GM13976 (cell line): ENCODE measurements at places on chromosomes 1 and 21.

- no peak for DNase-seq
Observed at GRCh38 chr1:96409087-96409486, 312.5 kb upstream of the PTBP2 start.

- DNase-seq, result no peak
Observed at GRCh38 chr1:197200272-197200899, 53.9 kb upstream of the ASPM start.

DNA sequence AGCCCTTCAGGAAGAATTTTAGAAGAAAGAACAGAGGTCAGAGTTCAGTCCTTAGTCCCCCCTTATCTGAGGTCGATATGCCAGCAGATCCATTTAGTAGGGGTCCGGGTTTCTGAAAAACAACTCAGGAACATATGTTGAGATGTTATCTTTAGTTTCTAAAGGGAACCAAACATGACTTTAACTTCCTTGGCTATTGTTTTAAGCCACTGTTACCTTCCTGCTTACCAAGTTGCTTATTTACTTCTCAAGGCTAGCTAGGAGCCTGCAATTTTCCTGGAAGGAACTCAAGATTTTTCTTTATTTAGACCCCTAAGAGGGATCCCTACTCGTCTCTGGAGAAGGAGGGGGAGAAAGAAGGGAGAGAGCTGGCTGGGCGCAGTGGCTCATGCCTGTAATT lies 54.3 kb downstream of the KCNC4 start:
- DNase-seq, result no peak

GRCh38 chr1:106278716-106279115 lies 777.8 kb upstream of the PRMT6 start:
- DNase-seq, result no peak

DNA sequence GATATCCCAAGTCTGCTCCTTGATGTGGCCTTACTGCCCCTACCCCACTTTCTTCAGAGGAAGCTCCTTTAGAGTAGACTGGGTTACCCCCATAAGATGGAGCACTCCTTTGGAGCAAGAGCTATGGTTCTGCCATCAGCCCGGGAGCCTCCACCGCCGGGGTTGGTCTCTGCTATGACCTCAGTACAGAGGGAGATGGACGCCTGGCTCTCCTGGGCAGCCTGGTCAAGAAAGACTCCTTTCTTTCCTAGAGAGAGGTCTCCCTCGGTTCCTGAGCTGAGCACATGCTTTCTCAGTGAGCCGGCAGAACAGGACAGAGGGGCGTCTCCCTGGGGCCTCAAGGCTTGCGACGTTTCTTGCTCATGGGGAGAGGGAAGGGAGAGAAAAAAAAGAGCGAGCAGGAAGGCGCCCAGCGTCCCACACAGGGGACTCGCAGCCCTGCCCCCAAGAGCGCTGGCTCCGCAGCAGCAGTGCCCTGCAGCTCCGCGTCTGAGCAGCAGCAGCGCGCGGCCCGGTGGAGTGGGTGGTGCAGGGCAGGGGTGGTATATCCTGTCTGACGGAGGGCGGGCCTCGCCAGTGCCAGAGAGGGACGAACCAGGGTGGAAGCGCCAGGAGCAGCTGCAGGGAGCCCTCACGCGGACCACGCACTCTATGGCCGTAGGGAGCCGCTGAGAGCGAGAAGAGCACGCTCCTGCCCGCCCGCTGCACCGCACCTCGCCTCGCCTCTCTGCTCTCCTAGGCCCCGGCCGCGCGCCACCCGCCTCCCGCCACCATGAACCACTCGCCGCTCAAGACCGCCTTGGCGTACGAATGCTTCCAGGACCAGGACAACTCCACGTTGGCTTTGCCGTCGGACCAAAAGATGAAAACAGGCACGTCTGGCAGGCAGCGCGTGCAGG lies at the start of gene PKP1:
PKP1 (plus strand) TSS at position 576 of the 899 bp plus-strand sequence; CDS start at position 773, 197 bp downstream.
- no peak for DNase-seq

DNA sequence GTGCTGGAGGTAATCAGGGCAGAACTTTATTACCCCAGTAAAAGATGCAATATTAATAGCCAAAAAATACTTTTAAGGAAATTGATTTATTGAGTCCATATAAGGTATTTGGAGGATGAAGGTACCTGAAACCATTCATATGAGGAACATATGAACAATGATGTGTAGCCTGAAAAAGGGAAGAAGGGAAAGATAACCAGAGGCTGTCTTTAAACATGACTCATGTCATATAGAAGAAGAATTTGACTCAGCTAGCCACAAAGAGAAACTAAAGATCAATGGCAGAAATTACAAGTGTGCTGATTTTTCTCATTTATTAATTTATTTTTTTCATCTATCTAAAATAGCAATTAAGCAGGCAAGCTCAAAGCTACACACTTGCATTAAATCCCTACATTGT lies 136.2 kb upstream of the DUSP10 start:
- DNase-seq, result peak; percentile 37

DNA sequence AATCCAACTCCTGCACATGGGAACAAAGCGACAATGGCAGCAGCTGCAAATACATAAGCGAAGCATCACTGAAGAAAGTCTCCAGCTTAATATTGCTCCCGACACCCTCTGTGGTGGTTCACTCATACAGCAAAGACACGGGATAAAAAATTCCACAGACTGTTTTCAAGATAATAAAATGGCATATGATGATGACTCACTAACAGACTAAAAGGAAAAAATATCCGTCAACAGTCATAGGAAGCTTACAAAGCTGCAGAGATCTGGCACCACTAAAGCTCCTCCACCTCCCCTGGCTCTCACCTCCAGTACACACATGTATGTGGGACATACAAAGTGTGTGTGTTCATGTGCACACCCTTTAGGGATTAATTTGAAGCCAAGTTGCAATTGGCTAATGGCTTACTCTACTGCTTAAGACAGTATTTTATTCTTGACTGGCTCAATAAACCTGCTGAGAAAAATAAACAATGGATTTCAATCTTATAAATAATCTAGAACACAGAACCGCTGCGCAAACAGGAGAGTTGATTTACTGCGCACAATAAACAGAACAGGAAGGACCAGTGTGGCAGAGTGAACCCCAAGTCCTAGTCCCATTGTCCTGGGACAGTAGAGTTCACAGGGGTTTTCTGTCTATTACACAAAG lies 94.4 kb downstream of the SLC45A1 start:
- DNase-seq, result no peak

- DNase-seq, result no peak
Observed at GRCh38 chr1:154329152-154329521, 3.8 kb downstream of the ATP8B2 start.

DNA sequence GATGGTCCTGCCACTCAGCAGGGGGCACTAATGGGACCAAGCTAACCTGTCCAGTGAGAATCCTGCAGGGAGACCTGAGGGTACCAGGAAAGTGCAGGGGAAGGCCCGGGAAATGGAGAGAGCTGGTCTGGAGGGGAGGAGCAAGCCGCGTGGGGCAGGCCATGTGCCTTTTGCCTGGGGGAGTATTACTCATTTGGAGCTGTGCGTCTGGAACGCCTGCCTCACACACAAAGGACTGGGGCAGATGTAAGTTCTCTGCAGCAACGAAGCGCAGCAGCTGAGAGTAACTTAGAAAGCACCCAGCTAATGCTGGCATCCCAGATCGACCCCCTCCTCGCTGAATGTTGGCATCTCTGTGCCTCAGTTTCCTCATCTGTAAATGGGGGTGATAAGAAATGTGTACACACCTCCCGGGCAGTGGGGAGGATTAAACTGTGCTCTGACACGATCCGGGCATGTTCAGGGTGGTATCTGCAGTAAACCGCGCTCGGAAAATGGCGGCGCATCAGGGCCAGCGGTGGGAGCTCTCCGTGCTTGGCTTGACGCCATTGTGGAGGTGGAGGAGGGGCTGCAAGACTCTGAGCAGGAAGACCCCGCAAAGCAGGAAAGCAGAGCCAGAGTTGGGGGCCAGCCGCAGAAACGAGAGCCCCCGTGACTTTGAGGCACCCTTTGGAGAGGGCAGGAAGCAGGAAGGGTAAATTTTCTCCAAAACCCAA lies 212.5 kb downstream of the NPHP4 start:
- no peak for DNase-seq

GRCh38 chr1:27690183-27690582 lies 18.2 kb upstream of the IFI6 start:
- no peak for DNase-seq

- no peak for DNase-seq
Observed at GRCh38 chr1:235473806-235474205, 30.4 kb downstream of the B3GALNT2 start.

DNA sequence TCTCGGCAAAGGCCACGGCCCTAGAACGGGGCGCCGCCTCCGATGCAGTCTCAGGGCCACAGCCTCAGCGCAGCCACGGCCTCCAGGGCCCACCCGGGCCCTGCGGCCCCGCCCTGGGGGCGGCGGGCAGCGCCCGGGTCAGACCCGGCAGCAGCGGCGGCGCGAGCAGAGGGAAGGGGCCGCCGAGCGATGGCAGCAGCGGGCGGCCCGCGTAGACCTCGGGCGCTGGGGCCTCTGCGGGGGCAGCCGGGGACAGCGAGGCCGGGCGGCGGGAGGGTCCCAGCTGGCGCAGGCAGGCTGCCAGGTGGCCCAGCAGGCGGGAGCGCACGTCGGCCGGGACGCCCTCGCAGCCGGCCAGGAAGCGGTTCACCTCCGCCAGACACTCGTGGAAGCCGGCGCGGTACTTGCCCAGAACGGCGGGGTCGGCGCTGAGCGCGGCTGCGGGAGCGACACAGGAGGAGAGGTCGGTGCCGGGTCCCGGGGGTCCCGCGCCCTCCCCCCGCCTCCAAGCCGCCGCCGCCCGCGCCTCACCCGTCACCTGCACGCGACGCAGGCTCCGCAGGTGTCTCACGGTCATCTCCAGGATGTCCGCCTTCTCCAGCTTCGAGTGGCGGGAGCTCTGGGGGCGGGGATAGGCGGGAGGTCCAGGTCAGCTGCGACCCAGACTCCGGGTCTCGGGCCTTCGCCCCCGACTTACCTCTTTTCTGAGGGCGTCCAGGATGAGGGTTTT lies 737 bp downstream of the HES4 start:
- peak; percentile 59 for DNase-seq

GRCh38 chr1:200302921-200303290 lies 106.9 kb downstream of the ZNF281 start:
- DNase-seq, result no peak

GRCh38 chr1:183087001-183087400 lies 63.8 kb downstream of the LAMC1 start:
- DNase-seq, result no peak

DNA sequence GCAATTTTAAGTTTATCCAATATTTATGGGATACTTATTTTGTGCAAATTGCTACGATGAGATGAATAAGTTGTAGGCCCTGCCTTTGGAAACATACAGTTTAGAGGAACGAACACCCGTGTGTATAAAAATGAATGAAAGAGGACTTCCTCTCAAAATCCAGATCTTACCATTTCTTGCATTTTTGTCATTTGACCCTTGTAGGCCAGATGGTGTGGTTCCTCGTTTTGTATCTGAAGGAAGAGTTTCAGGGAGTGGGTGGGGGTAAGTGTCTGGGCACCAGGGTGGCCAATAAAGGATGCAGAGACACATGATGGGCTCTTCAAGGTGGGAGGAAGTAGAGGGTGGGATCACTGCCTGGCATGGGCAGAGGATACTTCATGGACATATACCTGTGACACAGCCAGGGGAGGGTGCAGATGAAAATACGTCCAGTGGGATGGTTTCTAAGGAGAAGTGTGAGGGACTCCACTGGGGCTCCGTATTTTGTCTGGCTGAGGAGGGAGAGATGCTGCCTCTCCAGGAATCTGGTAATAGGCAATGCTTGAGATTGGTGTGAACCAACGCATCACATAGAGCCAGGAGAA lies 14.4 kb downstream of the MAPKAPK2 start:
- DNase-seq, result no peak

DNA sequence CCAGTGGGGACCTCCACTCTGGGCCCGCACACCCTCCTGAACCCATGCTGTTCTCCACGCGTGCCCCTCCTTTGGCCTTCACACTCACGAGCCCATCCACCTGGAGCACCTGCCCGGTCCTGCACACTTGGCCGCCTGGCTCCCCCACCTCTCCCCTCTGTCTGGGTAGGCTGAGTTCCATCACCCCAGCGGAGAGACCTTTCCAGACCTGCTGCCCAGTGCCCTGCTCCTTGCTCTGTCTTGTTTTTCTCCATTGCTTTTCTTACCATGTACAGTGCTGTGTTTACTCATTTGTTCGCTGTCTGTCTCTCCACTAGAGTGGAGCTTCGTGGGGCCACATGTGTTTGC lies 351.0 kb upstream of the VAMP3 start:
- DNase-seq, result no peak

DNA sequence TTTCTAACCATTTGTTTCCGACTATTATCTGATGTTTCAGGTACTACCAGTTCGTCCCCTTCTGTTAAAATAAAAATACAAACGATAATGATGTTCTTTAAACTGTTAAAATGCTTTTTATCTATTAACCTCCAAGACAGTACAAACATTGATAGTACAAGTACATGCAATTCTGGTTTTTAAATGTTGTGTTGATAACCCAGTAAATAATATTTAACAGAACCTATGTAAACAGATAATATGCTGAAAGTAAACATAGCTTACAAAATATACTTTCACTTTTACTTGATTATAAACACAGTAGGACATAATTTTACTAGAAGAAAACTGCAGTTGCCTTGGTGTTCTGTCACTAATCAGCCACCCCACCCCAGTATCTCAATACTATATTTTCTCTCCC lies 76.9 kb downstream of the COQ8A start:
- no peak for DNase-seq

DNA sequence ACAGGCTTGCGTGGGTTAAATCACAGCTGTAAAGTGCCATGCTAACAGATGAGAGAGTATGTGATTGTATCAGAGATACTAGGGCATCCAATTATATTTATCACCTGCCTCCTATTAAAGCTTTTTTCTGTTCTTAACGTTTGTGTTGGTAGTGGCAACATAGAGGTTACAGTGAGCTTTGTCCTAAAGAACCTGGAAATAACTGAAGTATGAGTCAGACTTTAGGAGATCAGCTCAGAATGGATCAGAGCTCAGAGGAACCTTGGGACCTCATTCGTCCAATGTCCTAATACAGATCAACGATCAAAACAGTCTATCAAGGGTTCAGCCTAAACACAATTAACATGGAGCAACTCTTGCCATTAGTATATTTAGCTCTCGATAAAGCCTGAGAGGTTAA lies 81.0 kb downstream of the RGS7 start:
- DNase-seq, result no peak

GRCh38 chr1:239896569-239896968 lies 195.1 kb upstream of the FMN2 start:
- no peak for DNase-seq

DNA sequence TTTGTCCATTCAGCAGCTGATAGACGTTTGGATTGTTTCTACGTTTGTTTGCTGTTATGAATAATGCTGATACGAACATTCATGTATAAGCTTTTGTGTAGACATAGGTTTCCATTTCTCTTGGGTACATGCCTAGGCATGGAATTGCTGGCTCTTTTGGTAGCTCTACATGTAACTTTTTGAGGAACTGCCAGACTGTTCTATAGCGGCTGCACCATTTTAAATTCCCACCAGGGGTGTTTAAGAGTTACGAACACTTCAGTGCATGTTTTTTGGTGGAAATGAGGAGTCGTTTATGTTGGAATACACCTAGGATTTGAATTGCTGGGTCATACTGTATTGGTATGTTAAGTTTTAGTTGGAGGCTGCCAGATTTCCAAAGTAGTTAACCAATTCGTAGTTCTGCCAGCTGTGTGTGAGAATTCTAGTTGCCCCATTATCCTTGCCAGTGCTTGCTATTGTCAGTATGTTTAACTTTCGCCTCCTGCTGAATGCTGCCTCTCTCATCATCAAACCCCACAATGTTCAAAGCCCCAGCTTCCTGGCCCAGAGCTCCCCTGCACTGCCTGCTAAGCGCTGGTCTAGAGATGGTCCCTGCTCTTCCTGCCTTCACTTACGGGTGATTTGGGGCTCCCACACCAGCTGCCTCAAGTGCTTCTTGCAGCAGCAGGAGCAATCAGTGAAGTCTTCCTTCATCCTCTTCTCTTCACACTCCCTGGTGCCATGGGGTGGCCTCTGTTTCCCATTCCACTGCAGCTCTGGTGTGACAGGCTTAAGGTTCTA lies 81.0 kb downstream of the MAN1C1 start:
- DNase-seq, result no peak
